ENCODE measurements at places on chromosomes 6 and 20.

- DNase-seq, result no peak
These were observed 158.0 kb upstream of the RIN2 start for GRCh38 chr20:19600042-19600441.

DNA sequence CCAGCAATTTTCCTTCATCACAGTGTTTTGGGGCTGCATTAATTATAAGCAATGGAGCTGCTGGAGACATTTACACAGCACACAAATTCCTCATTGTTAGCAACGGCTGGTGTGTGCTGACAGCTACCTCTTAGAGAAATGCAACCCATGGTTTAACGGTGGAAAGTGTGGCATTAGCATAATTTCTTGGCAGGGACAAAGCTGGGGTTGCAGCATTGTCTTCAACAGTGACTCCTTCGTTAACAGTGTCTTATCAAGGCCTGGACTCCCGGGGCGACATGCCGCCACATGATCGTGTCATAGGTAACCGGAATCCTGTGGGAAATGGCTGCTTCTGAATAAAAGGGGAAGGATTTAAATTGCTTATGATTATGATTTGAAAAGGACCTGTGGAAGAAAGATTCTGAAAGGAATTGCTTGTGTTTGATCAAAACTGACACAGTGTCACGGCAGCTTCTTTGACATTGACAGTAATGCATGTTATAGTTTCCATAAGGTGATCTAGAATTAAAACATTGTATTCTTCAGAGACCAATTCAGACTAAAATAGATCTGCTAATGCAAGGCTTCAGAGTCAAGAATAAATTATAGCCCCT is 128.0 kb downstream of the UST start:
- DNase-seq, result no peak

GRCh38 chr20:8414586-8415274 is 282.7 kb downstream of the PLCB1 start:
- DNase-seq, result no peak

DNA sequence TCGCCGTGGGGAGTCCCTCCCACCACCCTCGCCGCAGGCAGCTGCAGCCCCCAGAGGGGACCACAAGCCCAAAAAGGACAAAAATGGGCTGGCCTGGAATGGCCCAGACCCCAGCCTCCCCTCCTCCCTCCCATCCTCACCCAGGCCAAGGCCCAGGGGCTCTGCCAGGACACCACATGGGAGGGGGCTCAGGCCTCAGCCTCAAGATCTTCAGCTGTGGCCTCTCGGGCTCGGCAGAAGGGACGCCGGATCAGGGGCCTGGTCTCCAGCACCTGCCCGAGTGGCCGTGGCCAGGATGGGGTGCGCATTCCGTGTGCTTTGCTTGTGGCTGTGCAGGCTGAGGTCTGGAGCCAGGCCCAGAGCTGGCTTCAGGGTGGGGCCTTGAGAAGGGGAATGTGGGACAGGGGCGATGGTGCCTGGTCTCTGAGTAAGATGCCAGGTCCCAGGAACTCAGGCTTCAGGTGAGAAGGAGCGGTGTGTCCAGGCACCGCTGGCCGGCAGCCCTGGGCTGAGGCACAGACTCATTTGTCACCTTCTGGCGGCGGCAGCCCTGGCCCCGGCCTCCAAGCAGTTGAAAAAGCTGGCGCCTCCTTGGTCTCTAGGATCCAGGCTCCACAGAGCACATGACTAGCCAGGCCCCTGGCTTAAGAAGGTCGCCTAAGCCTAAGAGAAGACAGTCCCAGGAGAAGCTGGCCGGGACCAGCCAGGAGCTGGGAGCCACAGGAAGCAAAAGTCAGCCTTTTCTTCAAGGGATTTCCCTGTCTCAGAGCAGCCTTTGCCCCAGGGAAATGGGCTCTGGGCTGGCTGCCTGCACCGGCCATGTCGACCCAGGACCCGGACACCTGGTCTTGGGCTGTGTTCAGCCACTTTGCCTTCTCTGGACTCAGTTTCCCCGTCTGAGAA is 35.2 kb upstream of the MRGBP start:
- no peak for DNase-seq

GRCh38 chr6:158531970-158532369 is 27.9 kb upstream of the TMEM181 start:
- no peak for DNase-seq

- DNase-seq, result no peak
These were observed 23.7 kb downstream of the RANBP9 start for GRCh38 chr6:13687917-13688351.

Data from stimulated activated CD8-positive, alpha-beta memory T cell treated with anti-CD3 and anti-CD28 coated beads, Interleukin-12 subunit alpha, Interleukin-12 subunit beta, amount 100 ng/mL, for 1 hour (primary cell).